ENCODE measurements at places on chromosomes 3 and 15. TPM values are rescaled to one million over a fixed set of nuclear protein-coding genes. Genes with fewer than 3 reads are reported as not detected.

Gene GCSAM
- 1.7 TPM for total RNA-seq

DNA sequence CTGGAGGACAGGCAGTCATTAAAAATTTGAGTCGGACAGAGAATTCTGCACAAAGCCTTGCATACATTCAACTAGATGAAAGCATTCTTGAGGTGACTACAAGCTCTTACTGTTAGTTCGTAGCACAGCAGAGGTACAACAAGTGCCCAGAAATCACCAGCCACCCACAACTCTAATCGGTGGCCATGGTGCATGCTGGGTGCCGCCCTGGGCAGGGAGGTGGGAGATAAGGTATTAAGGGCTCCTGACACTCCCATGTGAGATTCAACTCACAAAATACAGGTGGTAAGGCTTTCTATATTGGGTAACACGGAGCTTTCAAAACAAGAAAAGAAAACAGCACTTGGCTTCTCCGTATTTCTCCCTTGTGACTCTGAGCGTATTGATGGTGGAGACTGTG, 66.0 kb downstream of the MEIS2 start:
- DNase-seq, result no peak

Gene CCR9
- total RNA-seq, result not detected

GRCh38 chr3:181705086-181705480, 6.6 kb upstream of the SOX2 start:
- no peak for DNase-seq

GRCh38 chr3:30333903-30334302, 272.5 kb upstream of the TGFBR2 start:
- no peak for DNase-seq

GRCh38 chr3:62134061-62134496, 239.3 kb downstream of the FEZF2 start:
- no peak for DNase-seq

GRCh38 chr3:162719684-162720341, 1223.2 kb downstream of the OTOL1 start:
- no peak for DNase-seq

Gene MORC1
- total RNA-seq, result 0.90 TPM

DNA sequence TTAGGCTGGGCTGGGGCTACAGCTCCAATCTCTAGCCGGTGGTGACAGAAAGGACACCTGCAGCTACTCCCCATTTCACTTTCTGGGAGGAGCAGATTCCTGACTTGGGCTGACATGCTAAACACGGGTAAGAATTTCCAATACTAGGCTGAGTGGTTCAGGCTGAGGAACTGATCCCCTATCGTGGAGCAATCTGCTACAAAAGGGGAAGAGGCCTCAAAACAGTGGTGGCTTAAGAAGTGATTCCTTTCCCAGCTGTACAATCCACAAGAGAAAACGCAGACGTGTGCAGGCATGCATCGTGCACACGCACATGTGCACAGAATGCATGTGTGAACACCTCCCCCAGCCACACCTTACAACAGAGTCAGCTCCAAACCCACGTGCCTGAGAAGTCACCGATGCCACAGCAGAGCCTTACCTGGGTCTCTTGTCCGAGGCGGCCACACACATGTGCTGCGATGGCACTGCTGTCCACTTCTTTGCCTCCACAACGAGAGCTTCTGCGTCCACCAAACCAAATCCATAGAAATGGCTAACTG, 86.7 kb upstream of the SNRPA1 start:
- no peak for DNase-seq

GRCh38 chr15:67080900-67081431, 15.6 kb downstream of the SMAD3 start:
- no peak for DNase-seq

GRCh38 chr3:136989781-136990524, 32.2 kb downstream of the IL20RB start:
- DNase-seq, result no peak

- DNase-seq, result no peak
Measured at GRCh38 chr3:147383617-147384016, 22.7 kb downstream of the ZIC4 start.

Gene GP9
- total RNA-seq, result not detected

Gene CHRNA3
- total RNA-seq, result 4.7 TPM

- DNase-seq, result no peak
Measured at GRCh38 chr3:51581524-51581923, 43.0 kb downstream of the RAD54L2 start.

DNA sequence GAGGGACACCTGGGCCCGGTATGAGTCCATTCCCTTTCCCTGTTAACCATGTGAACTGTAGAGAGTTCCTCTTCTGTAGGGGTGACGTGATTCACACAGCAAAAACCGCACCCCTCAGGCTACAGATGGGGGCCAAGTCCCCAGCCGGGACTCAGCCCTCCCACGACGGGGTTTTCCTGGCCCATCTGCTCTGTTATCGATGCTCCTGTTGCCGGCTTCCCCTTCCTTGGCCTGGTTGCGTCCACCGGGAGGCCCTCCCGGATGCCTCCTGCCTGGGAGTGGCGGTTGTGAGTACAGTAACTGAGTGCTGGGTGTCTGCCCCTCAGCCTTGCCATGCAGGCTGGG, 817 bp upstream of the PLXNA1 start:
- DNase-seq, result no peak

DNA sequence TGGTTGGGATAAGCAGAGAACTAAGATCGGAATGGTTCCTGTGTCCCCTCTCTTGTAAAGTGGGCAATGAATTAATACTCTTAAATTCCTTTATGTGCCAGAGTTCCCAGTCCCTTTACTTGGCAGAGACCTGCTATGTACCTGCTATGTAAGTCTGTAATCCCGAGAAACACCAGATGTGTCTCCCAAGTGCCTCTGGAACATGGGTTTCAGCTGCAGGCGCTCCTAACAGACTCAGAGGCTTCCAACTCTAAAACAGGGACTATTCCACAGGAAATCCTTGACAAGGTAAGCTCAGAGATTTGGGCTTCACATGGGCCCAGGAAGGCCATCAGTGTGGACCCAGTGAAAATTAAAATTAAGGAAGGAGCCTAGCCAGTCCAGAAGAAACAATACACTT, 117.7 kb upstream of the PLCL2 start:
- no peak for DNase-seq

GRCh38 chr3:13158871-13159270, 85.6 kb upstream of the IQSEC1 start:
- no peak for DNase-seq

- DNase-seq, result no peak
Measured at GRCh38 chr3:143242101-143242500, 122.5 kb downstream of the CHST2 start.

DNA sequence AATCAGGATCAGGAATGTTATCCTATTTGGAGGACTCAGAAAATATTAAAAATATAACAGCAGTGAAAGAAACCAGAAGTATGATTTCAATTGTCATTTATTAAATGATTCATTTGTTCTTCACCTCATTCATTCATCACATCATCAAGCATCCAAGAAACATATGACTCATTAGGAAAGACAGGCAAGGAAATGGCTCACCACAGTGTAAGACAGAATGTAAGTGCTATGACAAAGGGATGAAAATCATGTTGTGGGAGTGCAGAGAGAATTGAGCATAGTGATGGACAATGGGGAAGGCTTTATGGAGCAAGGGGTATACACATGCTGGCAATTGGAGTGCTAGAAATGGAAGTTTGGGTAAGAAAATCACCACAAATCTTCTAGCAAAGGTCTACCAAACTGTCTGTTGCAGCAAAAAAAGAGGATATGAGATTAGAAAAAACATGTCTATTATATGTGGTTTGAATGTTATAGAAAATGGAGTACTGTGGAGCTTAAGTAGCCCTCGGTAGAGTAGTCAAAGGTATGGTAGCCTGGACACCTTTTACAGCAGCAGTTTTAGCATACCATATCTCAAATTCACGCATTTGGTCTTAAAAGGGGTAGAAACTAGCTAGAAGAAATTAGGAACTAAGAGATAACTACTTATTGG, 111.1 kb upstream of the GPR149 start:
- DNase-seq, result no peak

- DNase-seq, result no peak
Measured at GRCh38 chr15:45719490-45719889, 84.7 kb downstream of the SQOR start.

DNA sequence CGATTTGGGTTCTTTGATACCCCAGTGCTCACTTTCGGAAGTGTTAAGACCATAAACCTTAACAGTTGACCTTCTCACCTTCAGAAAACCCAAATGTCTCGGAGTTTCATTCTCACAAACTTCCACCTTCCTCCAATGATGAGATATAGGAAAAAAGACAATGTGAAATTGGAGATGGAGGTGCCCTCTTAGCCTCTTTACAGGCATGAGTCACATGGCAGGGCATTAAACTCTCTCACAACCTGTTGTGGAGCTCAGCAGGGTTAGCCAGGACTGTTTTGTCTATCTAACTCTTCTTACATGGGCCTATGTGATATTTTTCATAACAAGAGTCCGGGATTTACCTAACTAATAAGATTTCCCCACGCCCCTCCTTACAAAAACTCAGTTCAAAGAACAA, 10.7 kb downstream of the AGTR1 start:
- no peak for DNase-seq

Gene ESYT3
- total RNA-seq, result 3.2 TPM

- DNase-seq, result no peak
Measured at GRCh38 chr3:69379661-69380060, 6.2 kb downstream of the FRMD4B start.

DNA sequence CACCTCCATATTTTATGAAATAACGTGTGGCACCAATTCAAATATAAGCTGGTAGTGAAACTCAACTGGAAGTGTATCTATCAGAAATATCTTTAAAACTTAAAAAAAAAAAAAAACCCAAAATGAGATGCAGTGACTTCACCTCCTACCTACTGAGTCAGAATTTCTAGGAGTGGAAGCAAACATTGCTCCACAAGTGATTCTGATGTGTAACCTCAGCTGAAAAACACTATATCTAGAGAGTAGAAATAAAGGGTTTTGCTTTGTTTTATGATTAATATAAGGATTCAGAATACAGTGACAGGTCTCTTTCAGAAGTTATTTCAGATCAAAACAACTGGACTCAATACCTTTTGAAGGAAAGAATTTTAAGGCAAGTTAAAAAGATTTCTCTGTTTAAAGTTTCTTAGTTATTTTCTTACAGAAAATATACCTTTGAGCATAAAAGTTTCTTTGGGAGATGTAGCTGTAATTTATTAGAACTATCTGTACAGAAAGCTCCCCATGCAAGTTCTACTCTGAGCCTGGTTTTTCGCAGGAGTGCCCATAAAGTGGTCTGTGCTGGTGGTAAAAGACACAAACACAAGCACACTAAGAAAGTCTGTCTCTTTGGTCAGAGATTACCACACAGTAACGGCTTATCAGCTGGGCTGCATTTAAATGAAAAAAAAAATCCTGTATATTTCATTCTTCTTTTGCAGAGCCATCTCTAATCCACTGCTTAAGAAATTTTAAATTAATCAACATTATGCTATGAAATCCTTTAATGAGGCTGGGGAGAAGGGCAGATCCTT, 59.9 kb upstream of the PPIB start:
- no peak for DNase-seq

DNA sequence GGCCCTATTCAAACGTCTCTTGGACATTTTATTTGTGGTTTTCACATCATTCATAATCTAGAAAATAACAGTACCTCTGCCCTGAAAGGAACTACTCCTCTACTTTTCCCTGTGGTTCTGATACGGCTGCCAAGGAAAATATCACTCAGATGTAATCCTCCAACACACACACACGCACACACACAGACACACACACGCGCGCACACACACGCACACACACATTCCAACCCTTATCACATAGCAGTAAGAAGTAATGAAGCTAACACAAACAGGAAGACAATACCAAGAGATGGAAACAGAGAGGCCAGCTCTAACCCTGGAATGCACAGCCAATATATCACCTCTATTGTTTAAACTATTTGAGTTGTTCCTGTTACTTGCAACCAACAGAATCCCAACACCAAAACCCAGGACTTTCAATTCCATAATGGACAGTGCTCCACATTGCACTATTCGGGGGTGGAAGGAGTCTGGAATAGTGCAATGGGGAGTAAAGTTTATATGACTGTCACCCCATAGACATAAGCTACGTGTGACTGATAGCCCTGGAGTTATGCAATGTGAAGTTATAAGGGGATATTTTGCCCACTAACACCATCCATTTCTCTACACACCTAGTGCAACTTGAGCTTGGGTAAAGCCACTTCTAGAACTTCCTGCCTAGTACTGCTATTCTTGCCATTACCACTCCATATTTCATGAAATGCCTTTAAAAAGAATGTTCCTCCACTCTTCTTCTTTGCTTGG, 71.3 kb upstream of the FNDC3B start:
- no peak for DNase-seq

Gene NTRK3
- total RNA-seq, result 26.4 TPM

DNA sequence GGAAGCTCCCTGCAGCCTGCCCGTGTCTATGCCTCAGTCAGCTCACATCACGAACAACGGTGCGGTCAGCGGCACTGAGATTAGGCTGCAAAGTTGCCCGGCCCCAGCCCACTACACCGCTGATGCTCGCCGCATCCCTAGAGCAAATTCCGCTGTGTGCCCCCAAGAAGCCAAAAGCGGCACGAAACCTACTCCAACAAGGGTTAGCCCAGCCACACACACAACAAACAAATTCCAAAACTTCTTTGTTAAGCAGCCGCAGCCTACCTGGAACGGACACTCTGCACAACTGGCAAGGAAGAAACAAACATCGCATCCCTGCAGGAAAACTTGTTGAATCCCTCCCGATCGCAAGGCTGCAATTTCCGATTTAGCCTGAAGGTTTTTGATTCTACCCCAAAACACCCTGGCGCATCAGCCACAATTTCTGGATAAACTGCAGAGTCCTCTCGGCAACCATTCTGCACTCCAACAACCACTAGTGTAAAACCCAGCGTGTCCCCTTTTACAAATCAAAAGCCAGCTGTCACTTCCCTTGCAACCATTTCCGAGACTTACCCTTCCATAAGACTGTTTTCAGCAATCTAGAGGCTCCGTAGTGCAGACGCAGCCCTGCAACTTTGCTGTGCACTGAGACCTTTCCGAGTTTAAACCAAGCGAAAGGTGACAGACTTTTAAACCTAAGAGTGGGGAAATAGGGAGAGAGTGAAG, 449 bp downstream of the ROBO1 start:
- DNase-seq, result peak; percentile 21

- DNase-seq, result no peak
Measured at GRCh38 chr15:101100118-101100517, 151.7 kb downstream of the CHSY1 start.

GRCh38 chr3:31413515-31413914, 119.2 kb upstream of the STT3B start:
- DNase-seq, result no peak

Gene KLHL40
- total RNA-seq, result 3.5 TPM

Gene CHRD
- 9.1 TPM for total RNA-seq

Gene TUSC7
- not detected for total RNA-seq

DNA sequence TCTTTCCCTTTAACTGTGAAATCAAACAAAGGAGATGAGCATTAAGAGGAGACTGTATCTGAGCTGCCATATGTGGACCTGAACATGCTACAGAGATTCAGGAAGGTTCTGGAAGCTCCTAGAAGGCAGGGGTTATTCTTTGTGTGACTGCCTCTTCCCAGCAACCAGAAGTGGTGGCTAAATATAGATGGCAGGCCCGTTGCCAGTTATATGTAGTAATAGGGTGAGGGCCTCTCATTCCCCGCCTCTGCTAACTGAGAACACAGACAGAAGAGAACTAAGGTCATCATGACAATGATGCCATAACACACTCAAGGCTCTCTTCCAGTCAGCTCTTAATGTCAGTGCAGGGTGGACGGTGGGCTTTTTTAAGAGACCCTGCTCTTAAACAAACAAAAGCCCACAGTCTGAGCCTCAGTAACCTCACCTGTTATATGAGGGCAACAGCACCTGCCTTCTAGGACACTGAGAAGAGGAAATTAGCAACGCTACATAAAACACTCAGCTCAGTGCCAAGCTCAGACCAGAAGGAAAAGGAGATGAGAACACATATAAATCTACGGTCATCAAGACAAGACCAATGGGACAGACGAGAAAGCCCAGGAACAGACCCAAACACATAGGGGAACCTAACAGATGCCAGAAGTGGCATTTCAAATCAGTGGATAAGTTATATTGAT, 22.3 kb downstream of the CFAP92 start:
- no peak for DNase-seq

All from urinary bladder (tissue), 4 donors.